ENCODE measurements at places on chromosomes 7 and 10.

- DNase-seq, result no peak
These were observed 75.8 kb downstream of the HBP1 start for GRCh38 chr7:107244613-107245012.

GRCh38 chr10:100672199-100672598 is 73.2 kb upstream of the PAX2 start:
- no peak for DNase-seq

- DNase-seq, result no peak
These were observed 235.5 kb downstream of the GLRX3 start for GRCh38 chr10:130371666-130372065.

DNA sequence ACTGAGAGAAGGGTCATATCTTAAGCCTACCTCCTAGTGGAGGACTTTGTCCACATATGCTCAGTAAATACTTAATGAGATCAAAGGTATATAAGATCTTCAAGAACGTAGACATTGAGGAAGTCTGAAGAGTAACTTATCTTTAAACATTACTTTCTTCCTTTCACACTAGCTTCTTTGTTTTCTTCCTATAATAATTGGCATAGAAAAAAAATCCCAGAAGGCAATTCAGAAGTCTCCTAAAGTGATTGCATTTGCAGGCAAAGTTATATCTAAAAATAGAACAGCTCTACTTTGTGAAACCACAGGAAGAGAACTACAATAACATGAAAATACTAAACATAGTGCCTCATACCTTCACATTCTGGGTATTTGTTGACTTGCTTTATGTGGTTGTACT is 150.4 kb downstream of the PPP1R3A start:
- DNase-seq, result no peak

DNA sequence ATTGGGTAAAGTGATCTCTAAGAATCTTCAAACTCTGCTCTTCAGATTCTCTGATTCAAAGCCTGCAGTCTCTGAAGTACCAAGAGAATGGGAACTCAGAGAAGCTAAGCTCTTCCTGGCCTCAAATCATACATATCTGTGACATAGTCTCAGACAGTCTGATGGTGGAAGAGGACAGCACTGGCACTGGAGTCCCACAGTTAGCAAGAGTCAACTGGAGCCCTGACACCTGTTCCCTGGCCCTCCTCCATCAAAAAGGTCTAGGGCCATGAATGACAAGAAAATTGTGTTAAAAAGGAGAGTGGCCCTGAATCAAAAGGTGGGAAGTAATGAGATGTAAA is 37.7 kb downstream of the PRSS2 start:
- DNase-seq, result no peak

GRCh38 chr10:121069061-121069850 is 218.1 kb downstream of the WDR11 start:
- DNase-seq, result no peak

- DNase-seq, result no peak
These were observed 3.3 kb downstream of the ITGB1 start for GRCh38 chr10:32954545-32955298.

DNA sequence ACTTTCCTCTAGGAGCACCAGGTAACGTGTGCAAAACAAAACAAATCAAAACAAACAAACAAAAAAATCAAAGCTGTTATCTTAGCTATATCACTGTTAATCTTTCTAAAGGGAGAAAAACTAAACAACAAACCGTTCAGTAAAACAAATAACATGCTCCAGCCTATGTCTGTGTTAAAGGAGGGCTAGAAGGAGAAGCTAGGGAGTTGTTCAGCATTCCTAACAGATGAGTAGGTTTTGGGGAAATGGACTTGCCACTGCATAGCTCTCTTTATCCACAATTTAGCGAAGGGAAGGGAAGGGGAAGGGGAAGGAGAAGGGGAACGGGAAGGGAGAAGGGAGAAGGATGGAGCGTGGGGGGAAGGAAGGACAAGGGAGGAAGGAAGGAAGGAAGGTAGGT is 134.2 kb upstream of the AKR1E2 start:
- DNase-seq, result no peak

GRCh38 chr10:89419548-89419947 is 5.2 kb downstream of the IFIT5 start:
- no peak for DNase-seq

Data from activated CD8-positive, alpha-beta memory T cell treated with anti-CD3 and anti-CD28 coated beads for 1 hour (primary cell).